Mesothelial cell of epicardium (in vitro differentiated cells): ENCODE measurements at places on chromosomes 1 and 21.

GRCh38 chr1:51392241-51392640, 61.9 kb upstream of the TTC39A start:
- no peak for DNase-seq

- DNase-seq: no peak
Observed at GRCh38 chr1:58064166-58064565, 482.4 kb downstream of the OMA1 start.

DNA sequence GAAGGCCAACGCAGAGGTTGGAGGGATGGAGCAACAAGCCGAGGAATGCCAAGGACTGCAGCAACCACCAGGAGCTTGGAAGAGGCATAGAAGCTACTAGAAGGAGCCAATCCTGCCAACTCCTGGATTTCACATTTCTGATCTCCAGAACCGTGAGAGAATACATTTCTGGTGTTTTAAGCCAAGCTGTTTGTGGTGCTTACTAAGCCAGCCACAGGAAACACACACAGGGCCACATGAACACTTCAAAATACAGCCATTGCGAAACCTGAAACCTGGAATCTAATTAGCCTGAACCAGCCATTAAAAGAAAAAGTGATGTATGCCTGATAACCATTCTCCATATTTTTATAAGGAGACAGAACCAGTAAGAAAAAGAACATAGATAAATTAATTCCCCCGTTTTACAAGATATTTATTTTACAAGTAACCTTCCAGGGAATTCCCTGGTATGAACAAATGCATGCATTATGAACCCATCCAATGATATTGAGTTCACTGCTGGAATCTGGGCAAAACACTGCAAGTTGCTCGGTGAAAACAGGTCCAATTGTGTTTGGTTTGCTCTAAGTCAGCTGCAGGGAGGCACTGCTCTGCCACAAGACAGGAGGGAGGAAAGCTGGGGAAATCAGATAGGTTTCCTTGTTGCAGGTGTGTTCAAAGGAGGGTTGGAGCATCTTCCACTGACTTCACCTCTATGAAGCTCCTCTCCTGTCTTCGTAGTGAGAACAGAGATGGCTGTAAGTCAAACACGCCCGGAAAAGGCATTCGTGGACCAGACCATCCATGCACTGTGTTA, 70.2 kb downstream of the ETS2 start:
- DNase-seq: no peak

- DNase-seq: no peak
Observed at GRCh38 chr1:215143497-215143896, 61.0 kb downstream of the KCNK2 start.

- DNase-seq: no peak
Observed at GRCh38 chr1:145962157-145963102, 1.9 kb downstream of the ANKRD34A start.

DNA sequence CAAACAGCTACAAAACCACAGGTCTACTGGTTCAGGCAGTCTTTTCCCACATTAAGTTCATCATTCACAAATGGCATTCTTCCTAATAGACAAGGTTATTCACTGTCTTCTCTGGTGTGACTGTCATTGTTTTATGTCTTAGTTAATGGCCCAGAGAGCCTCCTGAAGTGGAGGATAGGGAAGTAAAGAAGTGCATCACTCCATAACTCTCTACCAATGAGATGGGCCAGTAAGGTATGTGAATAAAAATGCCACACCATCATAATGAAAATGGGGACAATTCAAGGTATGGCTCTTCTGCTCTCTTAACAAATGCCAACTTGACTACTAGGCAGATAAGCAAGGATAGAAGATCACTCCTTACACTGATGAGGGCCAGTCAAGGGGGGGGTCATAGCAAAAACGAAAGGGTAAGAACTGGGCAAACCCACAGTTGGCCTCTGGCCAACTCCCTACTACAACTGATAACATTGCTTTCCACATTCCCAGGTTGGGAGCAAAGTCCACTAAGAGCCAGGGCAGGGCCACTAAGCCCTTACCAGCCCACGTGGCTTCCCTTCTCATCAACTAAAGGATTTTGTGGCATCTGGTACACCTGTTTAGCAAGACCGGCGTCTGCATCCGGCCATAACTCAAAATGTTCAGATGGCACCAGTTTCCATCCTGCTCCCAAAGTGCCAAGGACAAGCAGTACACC, 10.0 kb downstream of the PABPC4 start:
- no peak for DNase-seq

DNA sequence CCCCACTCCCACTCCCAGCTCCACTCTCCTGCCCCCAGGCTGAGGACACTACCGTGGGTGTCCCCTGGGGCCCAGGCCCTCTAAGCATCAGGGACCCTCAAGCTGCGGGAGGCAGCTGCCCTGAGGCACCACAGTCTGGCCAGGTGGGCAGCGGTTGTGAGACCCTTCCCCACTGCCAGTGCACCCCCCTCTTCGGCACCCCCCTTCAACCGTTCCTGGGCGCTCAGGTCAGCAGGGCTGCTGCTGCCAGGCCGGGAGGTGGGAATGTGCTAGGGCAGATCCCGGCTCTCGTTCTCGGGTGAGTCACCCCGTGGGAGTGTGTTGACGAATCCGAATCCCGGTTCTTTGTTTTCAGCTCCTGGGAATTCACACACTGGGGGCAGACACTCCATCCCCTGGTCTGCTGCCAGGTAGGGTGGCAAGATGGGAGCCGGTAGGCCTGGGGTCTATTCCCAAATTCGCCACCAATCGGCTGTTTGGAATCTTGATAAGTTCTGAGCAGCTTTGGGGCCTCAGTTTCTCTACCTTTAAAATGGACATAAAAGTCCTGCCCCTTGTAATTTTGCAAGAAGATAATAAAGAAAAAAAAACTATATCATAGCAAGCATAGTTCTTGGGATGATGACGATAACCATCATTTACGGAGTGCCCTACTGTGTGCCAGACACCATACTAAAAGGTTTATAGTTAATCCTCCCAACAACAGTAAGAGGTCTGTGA, 28.5 kb upstream of the CASZ1 start:
- no peak for DNase-seq

DNA sequence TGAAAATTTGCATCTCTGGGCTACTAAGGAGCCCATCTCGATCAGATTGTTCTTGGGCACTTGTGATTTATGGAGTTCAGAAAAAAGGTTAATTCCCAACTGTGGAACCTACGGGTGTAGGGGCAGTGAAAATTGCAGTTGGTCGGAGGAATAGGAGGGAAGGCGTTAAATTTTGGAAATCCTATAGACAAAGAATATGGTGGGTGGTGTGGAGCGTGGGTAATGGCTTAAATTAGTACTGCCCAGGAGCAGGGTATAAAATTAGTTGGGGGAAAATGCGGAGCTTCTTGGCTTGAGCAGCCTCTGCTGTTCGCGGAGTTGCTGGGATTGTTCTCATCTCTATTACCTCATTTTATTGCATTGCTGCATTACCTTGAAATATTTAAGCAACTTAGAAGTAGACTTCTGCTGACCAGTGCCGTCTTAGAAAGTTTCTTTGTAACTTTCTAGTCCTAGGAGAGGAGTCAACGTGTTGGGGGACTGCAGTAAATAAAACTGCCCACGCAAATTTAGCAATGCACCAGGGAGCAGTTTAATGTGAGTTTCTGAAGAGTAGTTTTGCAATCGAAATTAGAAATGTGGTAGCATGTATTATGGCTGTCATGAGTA, 514 bp downstream of the S1PR1 start:
- DNase-seq: no peak

GRCh38 chr1:213586587-213586972, 401.2 kb upstream of the PROX1 start:
- no peak for DNase-seq

GRCh38 chr1:99662539-99663080, 16.7 kb downstream of the PALMD start:
- DNase-seq: no peak

- no peak for DNase-seq
Observed at GRCh38 chr1:204113896-204114295, 37.9 kb downstream of the ETNK2 start.

DNA sequence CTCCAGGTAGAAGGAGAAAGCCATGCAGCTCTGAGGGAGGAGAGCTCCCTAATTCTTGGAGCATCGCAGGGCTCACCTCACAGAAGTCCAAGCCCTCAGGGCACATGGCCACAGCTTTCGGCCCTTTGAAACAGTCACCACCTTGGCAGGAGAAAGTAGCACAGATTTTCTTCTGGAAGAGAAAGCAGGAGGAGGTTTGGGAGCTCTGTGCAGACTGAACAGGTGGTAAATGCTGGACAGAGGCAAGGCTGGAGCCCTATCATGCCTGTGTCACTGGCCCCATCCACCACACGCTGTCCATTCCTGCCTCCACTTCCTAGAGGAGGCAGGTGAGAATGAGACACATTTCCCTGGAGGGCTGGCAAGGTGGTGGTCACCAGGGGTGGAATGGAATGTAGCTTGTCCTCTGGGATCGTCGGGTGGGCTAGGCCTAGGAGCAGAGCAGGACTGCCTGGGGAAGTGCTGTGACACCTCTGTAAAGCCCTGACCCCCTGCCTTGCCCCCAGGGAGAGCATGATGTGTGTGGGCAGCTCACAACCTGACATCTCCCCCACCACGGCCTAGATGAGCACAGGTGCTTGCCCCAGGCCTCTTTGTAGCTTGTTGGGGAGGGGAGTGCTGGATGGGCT, 2.8 kb upstream of the INPP5B start:
- no peak for DNase-seq

DNA sequence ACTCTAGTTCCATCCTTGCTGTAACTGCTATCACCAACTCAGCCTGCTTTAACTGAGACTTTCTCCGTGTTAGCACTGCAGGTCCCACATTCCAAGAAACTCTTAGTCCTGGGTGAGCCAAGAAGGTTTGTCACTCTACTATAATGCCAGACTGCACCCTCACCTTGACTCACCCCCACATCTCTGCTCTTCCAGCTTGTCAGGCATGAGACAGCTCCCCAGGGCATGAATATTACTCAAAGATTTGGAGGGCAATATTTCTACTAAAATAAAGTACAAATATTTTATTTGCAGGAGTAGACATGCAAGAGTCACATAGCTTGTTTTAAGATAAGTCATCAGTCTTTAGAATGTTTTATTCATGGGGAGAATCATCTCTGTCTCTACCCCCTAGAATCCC, 110.2 kb downstream of the MATN1 start:
- no peak for DNase-seq

GRCh38 chr21:40686526-40686925, 160.4 kb downstream of the DSCAM start:
- DNase-seq: no peak

- no peak for DNase-seq
Observed at GRCh38 chr1:236904892-236905741, 99.1 kb downstream of the MT1HL1 start.

GRCh38 chr21:17834639-17835354, 15.6 kb upstream of the C21orf91 start:
- no peak for DNase-seq

DNA sequence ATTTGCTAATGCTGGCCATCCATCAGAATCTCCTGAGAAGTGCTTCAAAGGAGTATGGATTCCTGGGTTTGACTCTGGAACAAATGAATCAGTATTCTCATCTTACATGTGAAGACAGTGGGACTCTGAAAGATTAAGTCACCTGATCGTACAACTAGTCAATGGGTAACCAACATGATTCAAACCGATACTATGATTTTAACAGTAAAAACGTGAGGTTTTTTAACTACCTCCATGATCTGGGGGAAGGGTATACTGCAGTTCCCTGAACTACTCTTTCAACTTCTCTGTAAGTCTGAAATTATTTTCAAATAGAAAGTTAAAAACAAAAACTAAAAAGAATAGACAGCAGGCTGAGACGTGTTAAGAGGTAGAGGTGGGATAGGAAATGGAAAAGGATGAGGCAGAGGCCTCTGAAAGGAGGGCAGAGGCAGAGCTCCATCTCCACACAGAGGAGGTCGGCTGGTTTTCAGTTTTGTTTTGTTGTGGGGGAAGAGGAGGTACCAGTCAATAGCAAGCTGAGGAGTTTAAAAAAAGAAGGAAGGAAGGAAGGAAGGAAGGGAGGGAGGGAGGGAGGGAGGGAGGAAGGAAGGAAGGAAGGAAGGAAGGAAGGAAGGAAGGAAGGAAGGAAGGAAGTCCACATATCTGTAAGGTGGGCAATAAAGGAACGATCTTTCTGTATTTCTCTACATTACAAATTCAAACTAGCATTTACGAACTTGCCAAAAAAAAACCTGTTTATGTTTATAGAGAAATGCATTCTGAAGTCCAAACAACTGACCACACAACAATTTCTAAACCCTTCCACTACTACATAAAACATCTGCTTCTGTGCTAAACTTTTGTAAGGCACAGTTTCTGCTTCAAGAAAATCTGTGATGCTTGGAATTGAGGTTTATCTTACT, 213.1 kb downstream of the RERE start:
- DNase-seq: no peak

DNA sequence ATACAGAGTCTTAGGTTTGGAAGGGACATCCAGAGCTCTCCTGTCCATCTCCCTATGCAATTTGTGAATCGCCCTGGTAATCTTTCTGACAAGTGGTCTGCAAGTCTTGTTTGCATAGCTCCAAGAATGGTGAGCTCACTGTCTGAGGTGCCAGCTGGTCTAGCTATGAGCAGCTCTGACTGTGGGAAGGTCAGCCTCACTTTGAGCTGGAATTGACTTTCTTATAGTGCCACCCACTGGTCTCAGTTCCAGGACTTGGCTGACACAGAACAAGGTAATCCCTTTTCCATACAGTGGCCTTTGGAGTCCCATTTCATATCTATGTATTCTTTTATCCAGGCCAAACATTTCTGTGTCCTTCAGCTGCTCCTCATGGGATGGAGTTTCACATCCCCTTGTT, 95.6 kb upstream of the C8B start:
- DNase-seq: no peak

DNA sequence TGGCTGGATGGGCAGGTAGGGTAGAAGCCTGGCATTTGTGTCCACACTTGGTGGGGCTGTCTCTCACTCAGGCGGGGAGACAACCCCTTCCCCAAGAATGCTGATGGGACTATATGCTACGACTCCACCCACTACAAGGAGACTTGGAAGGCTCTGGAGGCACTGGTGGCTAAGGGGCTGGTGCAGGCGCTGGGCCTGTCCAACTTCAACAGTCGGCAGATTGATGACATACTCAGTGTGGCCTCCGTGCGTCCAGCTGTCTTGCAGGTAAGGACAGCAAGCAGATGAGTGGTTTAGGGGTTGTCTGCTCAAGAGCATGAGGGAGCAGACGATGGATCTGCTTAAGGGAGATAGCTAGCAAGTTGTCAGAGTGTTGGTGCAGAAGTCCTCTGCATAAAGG, 15.9 kb upstream of the NASP start:
- DNase-seq: no peak

- peak; percentile 43 for DNase-seq
Observed at GRCh38 chr1:52552236-52552504, 722 bp downstream of the TUT4 start.

- DNase-seq: no peak
Observed at GRCh38 chr1:44401256-44402228, 3.5 kb upstream of the RNF220 start.
